Uterus (tissue), 4 donors: ENCODE measurements at places on chromosomes 2 and 18. TPM values are rescaled to one million over a fixed set of nuclear protein-coding genes. Genes with fewer than 3 reads are reported as not detected.

GRCh38 chr2:89848763-89849368 is 1157.4 kb downstream of the RPIA start:
- no peak for DNase-seq

- DNase-seq: no peak
Measured at GRCh38 chr2:20427931-20428526, 18.8 kb upstream of the RHOB start.

Gene TRIB2
- total RNA-seq: 48.7 TPM

DNA sequence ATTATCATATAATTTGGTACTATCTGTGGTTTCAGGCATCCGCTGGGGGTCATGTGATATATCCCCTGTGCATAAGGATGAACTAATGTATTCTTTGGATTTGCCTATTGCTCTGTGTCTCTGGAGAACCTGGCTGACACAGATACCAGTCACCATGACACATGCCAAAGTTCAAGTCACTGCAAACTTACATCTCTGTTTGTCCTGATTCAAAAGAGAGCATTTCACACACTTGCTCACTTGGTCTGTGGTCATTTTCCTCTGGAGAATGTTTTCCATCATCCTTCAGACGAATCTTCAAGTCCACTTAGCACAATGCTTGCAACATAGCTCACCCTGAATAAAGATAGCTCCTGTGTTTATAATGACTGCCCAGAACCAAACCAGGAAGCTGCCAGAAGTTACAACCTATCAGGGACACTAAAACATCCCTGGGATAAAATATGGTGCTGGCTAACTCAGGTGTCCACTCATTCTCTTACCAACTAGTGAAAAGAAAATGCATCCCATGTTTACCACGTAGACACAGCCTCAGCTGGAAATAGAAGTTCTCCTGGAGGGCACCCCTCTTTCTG is 18.1 kb downstream of the SULT1C3 start:
- DNase-seq: no peak

GRCh38 chr2:214341646-214342045 is 69.2 kb upstream of the VWC2L start:
- no peak for DNase-seq

- no peak for DNase-seq
Measured at GRCh38 chr18:5998907-5999306, 103.6 kb upstream of the TMEM200C start.

DNA sequence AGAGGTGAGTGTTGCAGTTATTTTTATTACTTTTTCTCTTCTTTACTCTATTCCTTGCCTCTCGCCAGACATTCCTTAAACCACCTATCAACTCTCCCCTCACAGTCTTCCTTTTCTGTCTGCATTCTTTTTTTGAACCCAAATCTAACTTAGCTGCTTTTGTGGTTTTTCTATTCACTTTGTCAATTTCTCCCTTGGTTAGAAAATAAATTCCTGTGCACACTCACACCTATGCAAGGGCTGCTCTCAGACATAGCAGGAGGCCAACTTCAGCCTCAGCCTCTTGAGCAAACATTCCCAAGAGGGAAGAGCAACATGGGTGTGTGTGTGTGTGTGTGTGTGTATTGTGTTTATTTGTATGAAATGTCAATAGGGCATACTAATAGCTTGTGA is 808.6 kb downstream of the RNF144A start:
- no peak for DNase-seq

DNA sequence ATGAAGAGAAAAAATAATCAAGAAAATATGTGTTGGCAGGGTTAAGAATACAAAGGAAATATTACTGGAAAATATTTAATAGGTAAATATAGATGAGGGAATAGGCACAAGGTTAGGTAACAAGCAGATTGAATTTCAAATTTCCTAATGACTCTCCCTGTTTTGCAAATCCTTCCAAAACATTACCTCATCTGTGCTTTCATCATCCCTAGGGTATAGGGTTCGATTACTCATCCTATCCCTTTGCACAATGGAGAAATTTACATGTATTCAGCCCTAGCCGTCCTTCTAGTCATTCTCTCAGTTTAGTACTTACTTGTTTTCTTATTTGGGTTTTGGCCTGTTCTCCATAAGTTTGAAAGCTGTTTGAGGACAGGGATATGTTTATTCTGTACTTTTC is 864.6 kb upstream of the FSHR start:
- no peak for DNase-seq

DNA sequence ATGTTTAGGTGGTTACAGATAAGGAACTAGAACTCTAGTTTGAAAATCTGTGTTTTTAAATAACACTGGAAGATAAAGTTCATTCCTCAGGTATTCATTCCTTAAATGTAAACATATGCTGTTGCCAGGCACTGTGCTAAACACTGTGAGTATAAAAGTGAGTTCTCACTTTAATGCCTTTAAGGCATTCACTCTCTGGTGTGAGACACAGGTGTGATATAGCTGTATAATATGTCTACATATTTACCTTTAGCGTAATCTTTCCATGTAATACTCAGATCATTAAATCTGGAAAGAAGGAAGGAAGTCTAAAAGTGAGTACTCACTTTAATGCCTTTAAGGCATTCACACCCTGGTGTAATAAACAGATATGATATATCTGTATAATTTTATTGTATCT is 472.6 kb downstream of the PARD3B start:
- DNase-seq: no peak

GRCh38 chr2:76711490-76711889 is 810.7 kb downstream of the LRRTM4 start:
- DNase-seq: no peak

Gene LIPG
- total RNA-seq: not detected

DNA sequence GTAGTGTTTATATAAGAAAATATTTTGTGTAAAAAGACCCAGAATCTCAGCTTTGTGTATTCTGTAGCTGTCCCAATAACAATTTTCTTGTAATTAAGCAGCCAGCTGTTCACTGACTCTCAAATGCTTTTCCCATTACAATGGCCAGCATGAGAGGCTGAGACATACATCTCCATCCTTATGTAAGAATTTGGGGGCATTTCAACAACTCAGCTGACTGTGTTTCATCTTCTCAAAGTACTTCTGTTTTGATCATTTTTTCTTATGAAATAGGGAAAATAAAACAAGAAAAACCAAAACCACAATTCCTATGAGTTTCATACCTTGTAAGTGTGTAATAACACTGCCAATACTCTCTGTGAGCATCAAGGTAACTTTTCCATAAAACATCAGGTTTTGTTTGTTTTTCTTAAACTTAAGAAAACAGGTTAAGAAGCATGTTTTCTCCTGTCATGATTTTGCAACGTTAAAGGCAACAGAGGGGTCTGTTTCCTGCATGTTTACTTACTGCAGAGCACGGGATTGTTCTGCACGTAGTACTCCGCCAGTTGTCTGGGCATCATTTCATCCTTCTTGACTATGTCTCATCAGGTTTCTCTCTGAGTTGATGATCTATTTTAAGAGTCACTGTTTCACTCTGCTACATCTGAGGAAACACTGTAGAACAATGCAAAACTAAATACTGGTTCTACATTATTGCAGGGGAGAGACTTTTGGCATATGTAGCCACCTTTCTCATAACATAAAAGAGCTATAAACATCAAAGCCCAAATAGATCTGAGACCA is 62.9 kb upstream of the CYRIA start:
- no peak for DNase-seq

DNA sequence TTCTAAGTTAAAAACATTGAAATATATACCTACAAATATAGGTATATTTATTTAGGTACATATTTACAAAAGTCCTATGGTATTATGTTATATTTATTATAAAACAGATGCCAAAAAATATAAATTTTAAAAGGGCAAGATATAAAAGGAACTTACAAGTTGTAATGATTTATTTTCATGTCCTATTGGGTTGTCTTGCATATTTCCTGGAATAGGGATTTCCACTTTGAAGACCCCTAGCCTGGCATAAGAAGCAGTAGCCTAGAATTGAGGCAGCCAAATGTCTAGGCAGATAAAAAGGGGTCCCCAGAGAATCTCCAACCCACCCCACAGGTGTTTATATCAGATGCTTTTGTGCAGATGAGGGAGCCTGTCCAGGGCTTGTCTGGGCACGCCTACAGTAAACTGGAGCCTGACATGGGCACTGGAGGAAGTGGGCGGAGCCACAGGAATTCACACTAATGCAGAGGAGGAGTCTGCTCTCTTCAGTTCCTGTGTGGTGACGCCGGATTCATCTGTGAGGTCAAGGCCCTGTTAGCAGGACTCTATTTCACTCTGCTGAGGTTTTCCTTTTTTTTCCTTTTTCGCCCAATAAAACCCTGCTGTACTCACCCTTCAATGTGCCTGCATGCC is 1088.9 kb upstream of the PIK3C3 start:
- no peak for DNase-seq
